ENCODE measurements at places on chromosomes 3 and 15.

- DNase-seq: no peak
Measured at GRCh38 chr15:67161881-67162280, 92.6 kb downstream of the AAGAB start.

GRCh38 chr15:43854801-43855200 lies 28.0 kb downstream of the WDR76 start:
- no peak for DNase-seq

- no peak for DNase-seq
Measured at GRCh38 chr15:59298225-59298853, 74.3 kb downstream of the MYO1E start.

GRCh38 chr3:60622349-60622748 lies 628.9 kb downstream of the FHIT start:
- no peak for DNase-seq

- no peak for DNase-seq
Measured at GRCh38 chr3:27072810-27073651, 296.2 kb downstream of the NEK10 start.

DNA sequence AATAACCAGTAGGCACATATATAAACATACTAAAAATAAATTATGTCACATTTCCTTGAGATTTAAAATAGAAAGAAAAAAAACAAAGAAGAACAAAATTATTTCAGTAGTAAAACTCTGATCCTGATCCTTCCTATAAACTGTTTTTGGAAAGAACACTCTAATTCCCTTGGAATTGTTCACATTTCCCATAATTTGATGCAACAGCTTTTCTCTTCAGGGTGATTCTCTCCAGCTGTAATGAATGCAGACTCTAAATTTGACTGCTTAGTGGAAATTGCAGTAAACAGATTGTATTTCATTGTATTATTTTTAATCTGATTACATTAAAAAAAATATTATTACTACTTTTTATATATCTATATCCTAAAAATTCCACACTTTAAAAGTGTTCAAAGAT lies 70.2 kb upstream of the ABI3BP start:
- DNase-seq: no peak

GRCh38 chr3:128475355-128475754 lies 8.7 kb upstream of the DNAJB8 start:
- no peak for DNase-seq

GRCh38 chr3:161272524-161272923 lies 51.4 kb downstream of the NMD3 start:
- no peak for DNase-seq

GRCh38 chr3:24344784-24345439 lies 149.7 kb downstream of the THRB start:
- no peak for DNase-seq

DNA sequence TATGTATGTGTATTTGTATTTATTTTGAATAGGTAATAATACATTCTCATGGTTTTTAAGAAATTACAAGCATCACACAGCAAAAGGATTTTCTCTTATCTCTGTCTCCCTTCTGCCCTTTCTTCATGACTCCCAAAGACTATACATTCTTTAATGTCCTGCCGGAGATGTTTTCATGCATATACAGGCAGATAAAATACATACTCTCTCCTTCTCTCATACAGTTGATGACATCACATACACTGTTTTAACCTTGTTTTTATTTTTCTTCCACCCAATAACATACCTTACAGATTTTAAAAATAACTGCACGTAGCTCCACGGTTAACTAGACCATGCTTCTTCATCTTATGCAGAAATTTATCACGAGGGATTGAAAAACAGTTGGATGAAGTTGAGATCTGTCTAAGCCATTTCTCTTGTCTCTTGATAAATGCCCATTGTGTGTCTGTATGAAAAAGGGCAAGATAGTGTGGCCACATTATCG lies 249.8 kb downstream of the EDEM1 start:
- DNase-seq: no peak

GRCh38 chr3:172087602-172088580 lies 48.5 kb downstream of the FNDC3B start:
- no peak for DNase-seq

- DNase-seq: no peak
Measured at GRCh38 chr15:67349634-67350033, 95.0 kb downstream of the IQCH start.

DNA sequence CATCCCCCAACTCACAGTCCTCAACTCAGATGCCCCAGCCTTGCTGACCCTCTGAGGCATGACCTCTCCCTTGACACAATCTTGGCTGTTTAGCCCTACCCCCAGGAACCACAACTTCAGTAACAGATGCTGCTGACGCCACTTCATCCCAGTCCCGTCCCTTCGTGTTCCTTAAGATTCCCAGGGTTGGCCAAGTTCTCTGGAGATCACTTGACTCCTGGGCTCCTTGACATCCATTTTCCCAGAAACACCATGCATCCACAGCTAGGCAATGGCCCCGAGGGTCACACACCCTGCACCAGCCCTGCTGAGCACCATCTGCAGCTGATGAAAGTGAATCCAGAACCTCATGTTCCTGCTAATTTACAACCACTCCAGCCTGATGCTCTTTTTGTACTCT lies 6.9 kb downstream of the RTP2 start:
- DNase-seq: no peak

DNA sequence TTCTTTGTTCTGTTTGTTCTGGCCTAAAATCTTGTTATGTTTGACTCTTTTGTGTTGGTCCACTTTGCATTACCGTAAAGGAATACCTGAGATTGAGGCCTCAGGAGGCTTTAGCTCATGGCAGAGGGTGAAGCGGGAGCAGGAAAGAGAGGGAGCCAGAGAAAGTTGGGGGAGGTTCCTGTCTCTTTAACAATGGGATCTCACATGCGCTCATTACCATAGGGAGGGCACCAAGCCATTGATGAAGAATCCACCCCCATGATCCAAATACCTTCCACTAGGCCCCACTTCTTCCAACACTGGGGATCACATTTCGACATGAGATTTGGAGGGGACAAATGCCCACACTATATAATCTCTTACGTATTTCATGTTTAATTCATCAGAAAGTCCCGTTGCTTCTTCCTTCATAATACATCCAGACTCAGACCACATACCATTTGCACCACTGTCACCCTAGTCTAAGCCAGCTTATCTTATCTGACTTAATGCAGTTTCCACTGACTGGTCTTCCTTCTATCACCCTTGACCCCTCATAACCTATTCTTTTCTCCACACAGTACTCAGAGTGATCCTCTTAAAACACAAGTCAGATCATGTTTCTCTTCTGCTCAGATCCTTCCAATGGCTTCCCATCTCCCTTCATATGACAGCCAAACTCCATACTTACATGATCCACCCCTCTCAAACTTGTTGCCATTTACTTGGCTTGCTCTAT lies 13.5 kb downstream of the KBTBD8 start:
- DNase-seq: no peak

- no peak for DNase-seq
Measured at GRCh38 chr15:61075741-61076140, 153.4 kb downstream of the RORA start.

- DNase-seq: no peak
Measured at GRCh38 chr3:173128633-173129032, 12.4 kb downstream of the SPATA16 start.

DNA sequence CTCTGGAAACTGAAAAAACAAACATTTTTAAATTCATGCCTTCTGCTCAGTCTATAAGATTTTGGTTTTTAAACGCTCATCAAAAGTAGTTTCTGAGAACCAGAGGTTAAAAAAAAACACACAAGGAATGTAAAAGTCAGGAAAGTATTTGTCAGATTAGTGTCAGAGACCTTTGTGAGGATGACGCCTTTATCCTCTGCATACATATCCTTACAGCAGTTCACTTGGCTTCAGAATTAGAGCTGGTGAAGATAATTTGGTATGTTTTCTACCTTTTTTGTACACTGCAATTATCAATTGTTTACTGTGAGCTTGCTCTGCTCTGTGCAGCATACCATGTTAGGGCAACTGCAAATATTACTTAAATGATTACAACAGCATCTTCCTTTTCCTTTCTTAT lies 8.3 kb downstream of the PRTG start:
- DNase-seq: no peak

DNA sequence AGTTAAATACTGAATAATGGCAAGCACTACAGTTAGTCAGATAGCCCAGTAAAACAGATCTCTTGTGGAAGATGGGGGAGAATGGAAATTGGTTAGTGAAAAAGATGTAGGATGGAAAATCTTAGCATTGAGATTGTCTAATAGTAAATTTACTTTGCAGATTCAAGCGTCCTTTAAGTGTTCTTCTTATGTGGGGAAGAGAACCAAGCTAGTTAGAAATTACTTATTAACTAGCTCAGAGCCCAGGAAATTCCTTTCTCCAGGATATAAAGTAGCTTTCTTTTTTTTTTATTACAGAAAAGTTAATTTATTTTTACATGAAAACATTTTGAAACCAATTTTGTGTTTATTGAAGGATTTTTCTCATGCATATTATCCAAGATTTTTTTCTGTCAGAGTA lies 36.7 kb downstream of the TIPARP start:
- DNase-seq: no peak
